ENCODE measurements at places on chromosomes 16 and 17.

GRCh38 chr17:66654106-66654740 lies 180.7 kb upstream of the CACNG5 start:
- no peak for DNase-seq

GRCh38 chr16:81860287-81861266 lies 81.5 kb downstream of the PLCG2 start:
- no peak for DNase-seq

DNA sequence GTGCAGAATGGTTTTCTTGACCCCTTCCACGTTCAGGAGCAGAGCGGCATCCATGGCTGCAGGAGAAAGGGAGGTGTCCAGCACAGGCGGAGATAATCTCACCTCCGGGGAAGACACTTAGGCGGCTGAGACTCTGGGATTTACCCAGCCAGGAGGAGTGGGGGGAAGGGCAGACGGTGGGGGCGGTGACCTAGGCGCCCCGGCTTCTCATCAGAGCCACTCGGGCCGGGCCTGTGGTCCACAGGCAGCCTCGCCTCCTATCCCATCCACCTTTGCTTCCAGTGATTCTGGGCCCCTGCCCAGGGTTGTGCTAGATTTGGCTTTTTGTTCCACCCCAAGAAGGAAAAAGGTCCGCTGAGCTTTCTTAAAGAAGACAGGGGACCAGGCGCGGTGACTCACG lies at the start of gene AIPL1:
Gene AIPL1, minus strand, starts transcription at position 71 of the 400 bp plus-strand sequence. Its CDS starts 17 bp downstream, at position 54.
- DNase-seq: no peak

- no peak for DNase-seq
Observed at GRCh38 chr16:80507538-80507937, 33.3 kb upstream of the DYNLRB2 start.

GRCh38 chr17:72520665-72521303 lies 400.0 kb downstream of the SOX9 start:
- DNase-seq: no peak

GRCh38 chr16:67544329-67544841 lies 15.8 kb downstream of the RIPOR1 start:
- DNase-seq: no peak

GRCh38 chr16:3878610-3879009 lies 1.9 kb downstream of the CREBBP start:
- no peak for DNase-seq

- peak; percentile 80 for DNase-seq
Observed at GRCh38 chr17:44767493-44767892, 8.7 kb downstream of the ADAM11 start.

- DNase-seq: no peak
Observed at GRCh38 chr16:4214215-4214621, 27.7 kb downstream of the SRL start.

DNA sequence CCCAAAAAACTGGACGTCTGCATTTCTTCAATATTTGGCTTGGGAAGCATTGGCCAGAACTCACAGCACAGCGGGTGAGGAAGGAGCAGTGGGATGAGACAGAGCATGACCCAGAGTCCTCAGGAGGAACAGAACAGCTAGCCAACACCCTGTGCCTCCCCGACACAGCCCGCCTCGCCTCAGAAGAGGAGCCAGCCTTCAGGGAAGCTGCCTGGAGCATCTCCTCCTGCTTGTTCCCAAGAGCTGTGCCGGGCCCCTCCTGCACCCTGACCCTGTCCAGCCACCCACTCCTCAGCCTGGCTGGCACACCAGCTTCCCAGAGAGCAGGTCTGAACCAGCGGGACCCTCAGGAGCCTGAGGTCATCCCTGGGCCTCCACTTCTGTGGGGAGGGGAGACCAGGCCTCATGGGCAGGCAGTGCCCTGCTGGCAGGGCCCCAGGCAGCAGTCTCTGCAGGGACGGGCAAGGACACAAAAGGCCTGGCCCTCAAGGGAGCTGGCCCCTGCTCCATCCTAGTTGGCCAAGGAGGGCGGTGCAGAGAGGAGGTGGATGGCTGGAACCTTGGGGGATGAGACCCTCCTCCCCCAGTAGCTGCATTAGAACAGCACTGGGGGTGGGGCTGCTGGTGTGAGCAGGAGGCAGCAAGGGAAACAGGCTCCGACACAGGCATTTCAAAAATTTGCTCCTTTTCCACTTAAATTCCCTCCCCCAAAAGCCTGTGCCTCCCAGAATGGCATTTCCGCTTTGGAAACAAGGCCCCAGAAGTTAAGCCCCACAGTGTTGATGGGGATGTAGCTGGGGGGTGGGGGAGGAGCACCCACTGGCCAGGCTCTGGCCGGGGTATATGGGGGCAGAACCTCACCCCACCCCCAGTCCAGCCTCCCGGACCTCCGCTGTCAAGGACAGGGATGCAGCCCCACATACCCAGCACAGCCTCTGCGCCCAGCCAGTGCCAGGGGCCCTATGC lies 1.8 kb upstream of the BCAR1 start:
- DNase-seq: peak; percentile 95

DNA sequence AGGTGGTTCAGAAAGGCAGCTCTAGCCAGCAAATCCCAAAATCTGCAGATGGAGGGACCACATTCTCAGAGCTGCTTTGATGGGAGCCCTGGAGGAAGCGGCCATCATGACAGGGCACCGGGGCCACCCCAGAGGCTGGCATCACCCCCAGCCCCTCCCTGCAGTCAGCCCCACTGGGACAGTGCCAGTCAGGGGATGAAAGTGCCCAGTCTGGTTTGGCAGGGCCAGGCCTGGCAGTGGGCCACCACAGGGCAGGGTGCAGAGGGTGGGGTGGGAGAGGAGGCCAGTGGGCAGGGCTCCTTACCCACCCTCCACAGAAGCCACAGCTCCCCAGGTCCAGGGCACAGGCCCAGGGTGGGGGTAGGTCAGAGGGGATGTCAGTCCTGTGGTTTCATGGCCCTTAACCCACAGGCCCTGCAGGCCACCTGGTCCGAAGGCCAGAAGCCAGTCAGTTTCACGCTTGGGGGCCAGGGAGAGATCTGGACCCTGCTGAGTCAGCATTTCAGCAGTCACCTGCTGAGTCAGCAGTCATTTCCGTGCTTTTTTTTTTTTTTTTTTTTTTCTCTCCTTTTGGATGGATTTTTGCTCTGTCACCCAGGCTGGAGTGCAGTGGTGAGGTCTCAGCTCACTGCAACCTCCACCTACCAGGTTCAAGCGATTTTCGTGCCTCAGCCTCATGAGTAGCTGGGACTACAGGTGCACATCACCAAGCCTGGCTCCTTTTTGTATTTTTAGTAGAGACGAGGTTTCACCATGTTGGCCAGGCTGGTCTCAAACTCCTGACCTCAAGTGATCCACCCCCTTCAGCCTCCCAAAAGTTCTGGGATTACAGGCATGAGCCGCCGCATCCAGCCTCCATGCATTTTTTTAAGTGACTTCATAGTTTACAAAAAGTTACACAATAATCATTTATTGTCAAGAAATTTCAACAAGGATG lies 10.4 kb downstream of the SLC25A10 start:
- DNase-seq: peak; percentile 53

DNA sequence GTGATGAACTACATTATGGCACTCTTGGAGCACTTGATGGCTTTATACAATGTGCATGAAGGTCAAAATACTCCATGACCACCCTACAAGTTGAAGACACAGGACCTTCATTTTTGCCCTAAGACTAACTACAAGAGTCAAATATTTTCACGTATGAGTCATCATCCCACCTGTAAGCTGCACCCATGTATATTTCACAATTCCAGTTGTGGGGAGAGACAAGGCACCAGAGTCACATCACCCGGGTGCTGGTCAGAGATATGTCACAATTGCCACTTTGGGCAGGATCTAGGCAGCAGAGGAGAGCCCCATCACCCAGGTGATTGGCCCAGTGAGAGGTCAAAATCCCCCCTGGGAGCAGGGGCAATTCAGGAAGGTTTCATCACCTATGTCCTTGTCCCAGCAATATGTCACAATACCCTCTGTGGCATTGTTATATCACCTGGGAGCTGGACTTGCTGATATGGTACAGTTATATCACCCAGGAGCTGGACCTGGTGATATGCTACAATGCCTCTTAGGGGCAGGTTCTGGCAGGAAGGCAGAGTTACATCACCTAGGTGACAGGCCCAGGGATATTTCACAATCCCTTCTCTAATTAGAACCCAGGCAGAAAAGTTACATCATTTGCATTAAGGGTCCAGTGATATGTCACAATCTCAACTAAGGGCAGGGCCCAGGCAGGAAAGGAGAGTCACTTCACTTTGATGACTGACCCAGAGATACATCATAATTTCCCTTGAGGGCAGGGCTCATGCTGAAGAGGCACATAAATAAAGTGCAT lies 1839.2 kb downstream of the TP53TG3F start:
- DNase-seq: no peak

DNA sequence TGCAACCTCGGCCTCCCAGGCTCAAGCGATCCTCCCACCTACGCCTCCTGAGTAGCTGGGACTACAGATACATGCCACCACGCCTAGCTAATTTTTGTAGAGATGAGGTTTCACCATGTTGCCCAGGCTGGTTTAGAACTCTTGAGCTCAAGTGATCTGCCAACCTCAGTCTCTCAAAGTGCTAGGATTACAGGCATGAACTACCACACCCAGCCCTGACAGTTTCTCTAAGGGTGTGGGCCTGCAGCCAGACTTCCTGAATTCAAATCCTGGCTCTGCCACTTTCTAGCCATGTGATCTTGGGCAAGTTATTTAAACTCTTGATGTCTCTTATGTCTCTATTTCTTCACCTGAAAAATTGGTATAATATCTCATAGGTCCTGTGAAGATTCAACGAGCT lies 5.6 kb downstream of the CUEDC1 start:
- DNase-seq: no peak

DNA sequence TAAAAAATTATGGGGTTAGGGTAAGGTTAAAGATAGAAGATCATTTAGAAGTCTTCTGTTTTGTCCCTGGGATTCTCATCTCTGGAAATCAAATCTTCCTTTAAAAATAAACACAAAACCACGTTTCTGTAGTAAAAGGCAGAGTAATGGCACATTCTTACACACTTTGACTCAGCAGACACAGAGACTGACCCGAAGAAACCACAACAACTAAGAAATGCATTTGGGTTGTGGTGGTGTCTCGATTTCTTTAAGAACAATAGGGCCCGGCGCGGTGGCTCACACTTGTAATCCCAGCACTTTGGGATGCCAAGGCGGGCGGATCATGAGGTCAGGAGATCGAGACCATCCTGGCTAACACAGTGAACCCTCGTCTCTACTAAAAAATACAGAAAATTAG lies 54.9 kb upstream of the MYH10 start:
- DNase-seq: no peak

DNA sequence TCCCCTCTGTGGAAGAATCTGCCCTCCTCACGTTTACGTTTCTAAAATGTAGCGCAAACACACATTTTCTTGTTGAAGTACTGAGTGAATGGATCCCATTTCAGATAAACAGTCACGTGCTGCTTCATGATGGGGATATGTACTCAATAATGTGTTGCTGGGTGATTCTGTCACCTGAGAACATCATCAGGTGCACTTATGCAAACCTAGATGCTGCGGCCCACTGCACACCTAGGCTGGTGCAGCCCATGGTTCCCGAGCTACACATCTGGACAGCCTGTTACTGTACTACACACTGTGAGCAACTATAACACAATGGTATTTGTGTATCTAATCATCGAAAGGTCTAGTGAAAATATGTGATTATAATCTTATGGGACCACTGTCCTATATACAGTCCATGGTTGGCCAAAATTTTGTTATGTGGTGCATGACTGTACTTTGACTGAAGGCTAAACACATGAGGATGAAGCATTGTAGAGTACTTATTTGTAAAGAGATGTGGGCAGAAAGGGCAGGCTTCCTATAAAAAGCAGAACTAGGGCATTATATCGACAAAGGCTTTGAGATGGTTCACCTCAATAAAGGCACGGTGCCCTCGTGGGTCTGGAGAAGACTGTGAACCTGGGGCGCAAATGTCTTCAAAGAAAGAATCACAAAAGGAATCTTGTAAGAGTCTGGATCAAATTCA lies 26.3 kb downstream of the MARF1 start:
- DNase-seq: no peak

GRCh38 chr17:71790791-71791190 lies 330.0 kb upstream of the SOX9 start:
- no peak for DNase-seq

Measured in endodermal cell (in vitro differentiated cells).